NAMALWA (cell line): ENCODE measurements at places on chromosomes 5 and 9.

GRCh38 chr5:123036391-123037103 is at the start of gene PPIC:
TSS of gene PPIC (minus strand) at chr5:123036725. CDS start at chr5:123036625, 100 bp downstream.
- DNase-seq, result no peak

DNA sequence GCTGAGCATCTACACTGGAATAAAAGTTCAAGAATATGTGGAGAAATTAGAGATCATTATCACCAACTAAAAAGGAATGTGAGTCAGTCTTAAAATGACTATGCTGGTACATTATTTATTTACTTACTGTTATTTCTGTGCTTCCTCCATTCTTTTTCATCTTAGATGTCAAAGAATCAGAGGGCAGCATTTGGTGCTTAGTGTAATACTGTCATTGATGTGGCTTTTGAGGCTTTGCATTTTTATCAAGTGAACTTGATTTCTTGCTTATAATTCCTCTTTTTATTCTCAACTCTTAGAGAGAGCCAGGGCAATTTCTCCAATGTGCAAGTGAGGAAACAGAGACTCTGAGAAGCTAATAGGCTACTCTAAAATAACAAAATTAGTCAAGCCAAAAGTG is 163.7 kb upstream of the TRPC7 start:
- DNase-seq, result no peak

DNA sequence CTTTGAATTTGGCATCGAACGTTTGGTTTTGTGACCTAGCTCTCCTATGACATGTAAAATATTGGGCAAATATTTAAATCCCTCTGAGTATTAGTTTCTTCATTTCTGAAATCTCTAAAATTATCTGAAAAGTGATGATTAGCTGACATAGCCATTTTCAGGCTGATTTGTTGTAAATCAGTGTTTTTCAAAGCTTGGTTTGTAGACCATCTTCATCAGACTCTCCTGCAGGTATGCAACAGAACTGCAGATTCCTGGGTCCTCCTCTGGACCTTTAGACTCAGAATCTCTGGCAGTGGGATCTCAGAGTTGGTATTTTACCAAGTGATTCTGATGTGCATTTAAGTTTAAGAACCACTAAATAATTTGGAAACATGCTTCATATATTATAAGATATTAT is 38.9 kb upstream of the NMUR2 start:
- no peak for DNase-seq

- peak; percentile 29 for DNase-seq
These were observed 49.0 kb upstream of the DPYSL3 start for GRCh38 chr5:147558826-147559225.

DNA sequence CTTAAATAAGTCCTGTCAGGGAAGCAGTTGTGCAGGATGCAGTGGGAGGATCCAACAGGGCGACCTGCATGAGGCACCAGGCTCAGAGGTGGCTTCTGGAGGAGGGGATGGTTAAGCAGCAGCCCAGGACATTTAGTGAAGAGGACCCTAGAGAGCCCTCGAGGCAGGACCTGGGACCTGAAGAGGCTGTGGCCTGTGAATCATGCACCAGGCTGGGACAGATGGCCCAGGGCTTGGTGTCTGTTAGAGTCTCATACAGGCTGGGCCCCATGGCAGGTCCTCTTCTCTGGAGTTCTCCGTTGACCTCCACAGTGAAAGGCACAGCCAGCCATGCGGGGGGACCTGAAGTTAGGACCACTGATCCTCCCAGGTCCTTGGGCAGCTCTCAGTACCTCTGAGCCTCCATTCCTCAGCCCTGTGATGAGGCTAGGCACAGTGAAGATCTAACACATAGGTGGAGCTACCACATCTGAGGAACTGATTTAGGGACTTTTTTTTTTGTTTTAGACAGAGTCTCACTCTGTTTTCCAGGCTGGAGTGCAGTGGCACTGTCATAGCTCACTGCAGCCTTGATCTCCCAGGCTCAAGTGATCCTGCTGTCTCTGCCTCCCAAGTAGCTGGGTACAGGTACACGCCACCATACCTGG is 60.8 kb upstream of the GARNL3 start:
- no peak for DNase-seq

DNA sequence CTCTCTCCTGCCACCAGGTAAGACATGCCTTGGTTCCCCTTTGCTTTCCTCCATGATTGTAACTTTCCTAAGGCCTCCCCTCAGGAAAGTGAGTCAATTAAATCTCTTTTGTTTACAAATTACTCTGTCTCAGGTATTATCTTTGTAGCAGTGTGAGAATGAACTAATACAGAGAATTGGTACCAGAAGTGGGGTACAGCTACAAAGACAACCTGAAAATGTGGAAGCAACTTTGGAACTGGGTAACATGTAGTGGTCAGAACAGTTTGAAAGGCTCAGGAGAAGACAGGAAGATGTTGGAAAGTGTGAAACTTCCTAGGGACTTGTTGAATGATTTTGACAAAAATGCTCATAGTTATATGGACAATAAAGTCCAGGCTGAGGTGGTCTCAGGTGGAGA is 97.2 kb downstream of the FAM170A start:
- DNase-seq, result no peak

DNA sequence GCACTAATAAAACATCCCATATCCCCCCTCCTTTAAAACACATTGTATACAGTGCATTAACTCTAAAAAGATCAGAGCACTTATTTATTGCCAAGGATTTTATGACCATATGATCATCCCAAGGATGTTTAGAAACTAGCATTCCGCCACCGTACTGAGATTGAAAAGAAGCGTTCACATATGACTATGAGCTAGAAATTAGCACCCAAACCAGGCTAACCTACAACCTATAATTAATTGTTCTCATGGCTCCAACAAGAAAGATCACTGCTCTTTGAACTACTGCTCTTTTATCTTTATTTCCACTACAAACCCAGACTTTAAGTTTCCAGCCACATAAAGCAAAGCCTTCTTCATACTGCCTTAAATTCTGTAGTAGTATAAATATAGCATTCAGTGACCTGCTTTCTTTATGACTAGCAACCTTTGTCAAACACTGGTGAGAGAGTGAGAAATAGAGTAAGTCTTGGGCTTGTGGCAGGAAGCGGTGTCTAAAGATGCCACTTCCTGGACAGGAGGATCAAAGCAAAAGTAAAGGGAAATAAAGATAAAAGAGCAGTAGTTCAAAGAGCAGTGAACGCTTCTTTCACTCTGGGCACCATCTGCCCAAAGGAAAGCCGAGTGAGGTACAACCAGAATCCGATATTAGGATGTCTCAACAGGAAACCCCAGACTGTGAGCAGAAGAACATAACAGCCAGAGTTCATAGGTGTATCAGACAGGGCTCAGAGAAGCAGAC is 151.1 kb upstream of the ERCC6L2 start:
- peak; percentile 22 for DNase-seq

GRCh38 chr9:134632329-134632728 is 9.3 kb upstream of the COL5A1 start:
- DNase-seq, result no peak

DNA sequence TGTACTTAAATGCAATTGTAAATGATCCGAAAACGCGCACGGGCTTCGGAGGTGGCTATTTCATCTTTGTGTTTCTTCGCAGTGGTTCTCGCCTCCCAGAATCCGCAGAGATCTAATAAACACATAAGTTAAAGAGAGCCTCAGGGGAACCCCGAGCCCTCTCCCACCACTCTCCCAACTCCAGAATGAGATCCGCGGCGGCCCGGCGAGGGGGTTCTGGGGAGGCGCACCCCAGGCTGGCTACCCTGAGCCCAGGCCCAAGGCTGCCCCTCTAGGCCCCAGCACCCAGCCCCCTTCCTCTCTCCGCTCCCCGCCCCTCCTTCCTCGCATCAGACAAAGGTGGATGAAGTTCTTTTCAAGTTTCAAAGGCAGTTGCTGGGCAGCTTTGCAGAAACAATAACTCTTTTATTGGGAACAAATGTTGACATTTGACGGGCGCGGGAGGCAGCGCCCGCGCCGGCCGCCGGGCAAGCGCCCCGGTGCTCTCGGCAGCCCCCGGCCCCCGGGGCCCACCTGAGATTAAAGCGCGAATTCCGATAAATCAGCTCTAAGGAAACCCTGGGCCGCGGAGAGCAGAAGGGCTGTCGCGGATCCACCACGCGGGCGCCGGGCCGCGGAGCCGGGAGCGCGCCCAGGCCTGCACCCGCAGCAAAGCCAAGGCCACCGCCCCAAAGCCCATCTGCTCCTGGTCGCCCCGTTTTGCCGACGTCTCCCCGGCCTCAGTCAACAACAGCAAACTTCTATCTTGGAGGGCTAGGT is 8.4 kb downstream of the IRX2 start:
- no peak for DNase-seq

GRCh38 chr5:176553260-176554085 is 4.3 kb downstream of the CDHR2 start:
- no peak for DNase-seq

DNA sequence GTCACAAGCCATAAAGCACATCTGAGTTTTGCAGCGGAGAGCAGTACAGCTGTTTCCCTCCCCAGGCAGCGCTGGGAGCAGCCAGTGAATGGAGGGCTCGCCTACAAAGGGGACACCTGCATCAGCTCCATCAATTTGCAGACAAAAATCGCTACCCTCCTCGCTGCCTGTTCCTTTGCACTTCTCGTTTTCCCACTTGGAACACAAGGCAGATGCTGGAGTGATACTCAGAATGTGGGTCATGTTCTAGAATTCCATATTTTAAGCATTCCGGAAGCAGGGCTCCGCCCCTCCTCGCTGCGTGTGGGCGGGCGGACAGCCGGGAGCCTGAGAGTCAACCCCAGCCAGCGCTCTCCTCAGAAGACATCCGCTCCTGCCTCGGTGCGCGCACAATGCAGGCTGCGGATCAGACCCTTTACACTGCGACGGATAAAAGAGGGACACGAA is 92.1 kb downstream of the LMNB1 start:
- DNase-seq, result no peak

- peak; percentile 46 for DNase-seq
These were observed 120.0 kb upstream of the ACOT12 start for GRCh38 chr5:81513982-81514381.

- no peak for DNase-seq
These were observed 7.8 kb upstream of the LCN9 start for GRCh38 chr9:135655317-135655716.

DNA sequence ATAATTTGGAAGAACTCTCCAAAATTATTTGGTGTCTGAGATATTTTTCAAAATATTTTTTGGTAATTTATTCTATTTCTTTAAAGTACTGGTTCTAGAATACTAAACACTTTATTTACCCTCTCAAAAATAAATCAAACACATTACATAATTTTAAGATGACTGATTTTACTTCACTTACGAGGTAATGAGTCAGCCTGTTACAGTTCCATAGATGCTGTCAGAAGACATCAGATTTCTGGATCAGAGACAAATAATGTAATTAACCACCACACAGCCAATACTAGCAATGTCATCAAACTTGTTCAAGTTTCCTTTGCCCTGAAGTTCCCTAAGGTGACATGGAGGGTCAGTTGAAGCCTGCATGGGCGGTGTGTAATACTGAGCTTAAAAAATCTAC is 106.1 kb upstream of the CDH9 start:
- no peak for DNase-seq

GRCh38 chr5:58545912-58546311 is 37.0 kb upstream of the RAB3C start:
- no peak for DNase-seq

DNA sequence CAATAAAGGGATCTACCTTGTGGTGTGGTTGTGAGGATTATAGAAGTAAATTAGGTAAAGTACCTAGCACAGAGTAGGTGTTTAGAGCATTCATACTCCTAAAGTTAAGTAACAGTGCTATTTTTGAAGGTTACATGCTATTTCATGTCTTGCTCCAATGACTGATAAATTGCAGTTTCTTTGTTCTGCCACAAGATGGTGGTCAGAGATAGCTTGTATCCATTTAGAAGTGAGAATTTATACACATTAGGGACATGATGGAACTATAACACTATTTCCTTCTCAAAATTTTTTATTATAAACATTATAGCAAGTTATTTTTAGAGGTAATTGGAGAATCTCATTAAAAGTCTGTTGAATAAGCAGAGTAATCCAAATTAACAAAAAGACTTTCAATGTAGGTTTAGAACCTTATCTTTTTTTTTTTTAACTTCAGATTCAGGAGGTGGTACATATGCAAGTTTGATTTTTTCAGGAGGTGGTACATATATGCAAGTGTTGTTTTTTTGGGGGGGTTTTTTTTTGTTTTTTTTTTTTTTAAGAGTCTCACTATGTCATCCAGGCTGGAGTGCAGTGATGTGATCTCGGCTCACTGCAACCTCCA is 17.1 kb downstream of the MTREX start:
- DNase-seq, result peak; percentile 52

GRCh38 chr5:60671899-60672692 is 27.9 kb downstream of the DEPDC1B start:
- DNase-seq, result no peak

DNA sequence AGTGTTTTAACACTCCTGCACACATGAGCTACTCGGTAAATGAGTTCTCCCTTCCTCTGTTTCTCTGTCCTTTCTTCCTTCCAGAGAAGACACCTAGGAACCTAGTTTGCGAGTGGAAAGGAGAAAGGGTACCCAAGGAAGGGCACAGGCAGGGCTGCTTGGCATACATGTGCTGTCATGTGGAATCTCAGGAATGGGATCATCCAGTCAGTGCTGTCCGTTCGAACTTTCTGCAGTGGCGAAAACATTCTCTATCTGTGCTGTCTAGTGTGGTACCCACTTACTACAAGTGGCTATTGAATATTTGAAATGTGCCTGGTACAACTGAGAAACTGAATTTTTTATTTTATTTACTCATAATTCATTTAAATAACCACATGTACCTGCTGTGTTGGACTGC is 28.0 kb downstream of the NLN start:
- DNase-seq, result no peak

GRCh38 chr5:87645224-87645623 is 232.5 kb upstream of the CCNH start:
- DNase-seq, result no peak

GRCh38 chr5:174188295-174188694 is 142.8 kb downstream of the NSG2 start:
- DNase-seq, result peak; percentile 26

DNA sequence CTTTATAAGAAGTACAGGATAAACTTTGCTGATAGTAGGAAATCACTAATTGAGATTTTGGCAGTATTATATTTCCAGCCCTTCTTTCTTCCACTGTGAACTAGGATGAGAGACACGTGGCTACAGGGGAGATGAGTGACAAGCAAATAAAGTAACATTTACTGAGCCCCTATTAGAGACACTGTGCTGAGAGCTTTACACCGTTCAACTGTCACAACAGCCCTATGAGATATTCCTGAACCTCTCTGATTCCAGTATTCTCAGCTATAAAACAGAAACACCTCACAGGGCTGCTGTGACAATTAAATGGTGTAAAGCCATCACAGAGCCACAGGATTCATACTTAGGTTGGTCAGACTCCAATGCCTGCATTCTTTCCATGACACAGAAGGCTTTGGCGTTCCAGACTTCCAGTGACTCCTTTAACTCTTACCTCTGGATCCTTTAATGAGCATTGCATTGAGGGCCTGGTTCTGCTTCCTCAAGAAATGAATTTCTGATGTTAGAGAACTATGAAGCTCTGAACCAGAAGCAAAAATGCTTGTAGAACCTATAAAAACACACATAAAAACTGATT is 169.0 kb downstream of the CDK5RAP2 start:
- DNase-seq, result no peak

- DNase-seq, result no peak
These were observed 1.2 kb downstream of the SURF4 start for GRCh38 chr9:133374612-133375115.
